ENCODE measurements at places on chromosomes 7 and 10.

DNA sequence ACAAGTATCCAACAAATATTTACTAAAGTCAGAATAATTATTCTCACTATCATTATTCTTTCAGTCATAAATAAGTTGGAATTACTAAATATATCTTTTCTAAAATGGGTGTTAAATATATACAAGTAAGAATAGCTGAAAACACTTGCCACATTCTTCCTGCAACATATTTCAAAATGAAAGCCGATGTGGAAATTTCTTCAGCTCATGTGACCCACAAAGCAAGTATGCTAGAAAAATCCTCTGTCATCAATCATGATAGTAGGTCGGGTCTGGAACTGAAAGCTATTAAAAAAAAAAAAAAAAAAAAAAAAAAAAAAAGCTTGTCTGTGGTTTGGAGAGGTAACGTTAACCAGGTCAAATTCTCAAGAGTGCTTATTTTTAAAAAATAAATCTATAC is 344.7 kb downstream of the NEBL start:
- no peak for DNase-seq

DNA sequence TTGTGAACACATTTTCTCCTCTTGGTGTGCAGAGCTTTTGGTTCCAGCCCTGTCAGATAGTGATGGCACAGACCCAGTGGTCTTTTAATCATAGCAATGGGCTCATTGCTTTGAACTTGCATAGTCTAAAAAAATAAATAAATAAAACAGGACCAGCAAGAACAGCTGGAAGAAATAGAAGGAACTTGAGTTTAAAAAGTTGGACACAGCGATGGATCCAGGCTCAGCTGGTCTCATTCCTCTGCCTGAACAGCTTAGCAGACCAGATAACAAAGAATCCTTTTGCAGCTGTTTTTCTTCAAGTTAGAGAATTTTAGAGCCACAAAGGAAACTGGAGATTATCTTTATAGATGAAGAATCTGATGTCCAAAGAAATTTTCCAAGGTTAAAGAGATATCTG is 1005.6 kb downstream of the LRMDA start:
- DNase-seq = no peak

GRCh38 chr10:80805343-80806020 is 267.8 kb downstream of the SH2D4B start:
- no peak for DNase-seq

DNA sequence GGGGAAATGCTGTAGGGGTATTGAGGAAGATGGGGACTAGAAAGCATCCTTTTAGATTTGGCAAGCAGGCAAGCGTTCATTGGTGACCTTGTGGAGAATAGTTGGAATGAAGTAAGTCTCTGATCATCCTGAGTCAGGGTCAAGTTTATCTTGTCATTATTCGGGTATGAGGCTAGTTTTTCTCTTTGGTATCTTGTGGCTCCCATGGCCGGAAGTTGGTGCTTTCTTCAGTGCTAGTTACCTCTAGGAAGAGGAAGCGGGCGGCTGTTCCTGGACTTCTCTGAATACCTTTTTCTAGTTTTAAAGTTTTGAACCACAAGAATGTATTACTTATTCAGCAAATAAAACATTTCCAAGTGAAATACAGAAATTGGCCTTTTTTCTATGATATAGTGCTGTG is 9.2 kb downstream of the CREM start:
- peak; percentile 42 for DNase-seq

DNA sequence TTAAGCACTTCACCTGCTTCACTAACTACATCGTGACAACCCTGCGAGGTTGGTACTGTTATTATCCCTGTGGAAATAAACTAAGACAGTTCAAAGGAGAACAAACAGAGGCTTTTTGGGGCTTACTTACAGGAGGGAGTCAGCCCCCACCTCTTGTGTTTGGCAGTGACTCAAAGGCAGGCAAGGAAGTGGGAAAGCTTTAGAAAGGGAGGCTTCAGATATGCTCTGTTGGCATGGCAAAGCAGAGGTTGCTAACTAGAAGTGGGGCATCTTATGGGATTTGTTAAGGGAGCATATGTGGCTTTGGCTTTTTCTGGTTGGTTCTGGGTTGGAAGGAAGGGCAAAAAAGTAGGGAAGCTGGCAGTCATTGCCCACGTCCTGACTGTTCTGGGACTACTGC is 84.8 kb upstream of the AOAH start:
- no peak for DNase-seq

DNA sequence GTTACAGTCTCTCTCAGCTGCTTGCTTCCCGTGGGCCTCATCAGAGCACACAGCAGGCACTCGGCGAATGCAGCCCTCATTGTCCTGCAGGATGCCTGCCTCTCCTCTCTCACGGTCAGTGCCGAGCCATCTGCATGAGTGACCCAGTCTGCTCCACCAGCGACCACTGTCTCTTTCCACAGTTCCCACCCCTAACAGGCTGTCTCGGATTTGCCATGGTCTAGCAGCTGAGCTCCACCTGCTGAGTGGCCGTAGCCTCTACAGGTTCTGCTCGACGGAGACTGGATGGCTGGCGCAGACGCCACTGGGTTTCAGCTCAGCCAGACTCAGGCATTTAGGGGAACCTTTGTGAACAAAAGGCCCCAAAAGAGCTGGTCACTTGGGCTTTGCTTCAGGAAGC is 209.4 kb upstream of the FOXK1 start:
- no peak for DNase-seq

DNA sequence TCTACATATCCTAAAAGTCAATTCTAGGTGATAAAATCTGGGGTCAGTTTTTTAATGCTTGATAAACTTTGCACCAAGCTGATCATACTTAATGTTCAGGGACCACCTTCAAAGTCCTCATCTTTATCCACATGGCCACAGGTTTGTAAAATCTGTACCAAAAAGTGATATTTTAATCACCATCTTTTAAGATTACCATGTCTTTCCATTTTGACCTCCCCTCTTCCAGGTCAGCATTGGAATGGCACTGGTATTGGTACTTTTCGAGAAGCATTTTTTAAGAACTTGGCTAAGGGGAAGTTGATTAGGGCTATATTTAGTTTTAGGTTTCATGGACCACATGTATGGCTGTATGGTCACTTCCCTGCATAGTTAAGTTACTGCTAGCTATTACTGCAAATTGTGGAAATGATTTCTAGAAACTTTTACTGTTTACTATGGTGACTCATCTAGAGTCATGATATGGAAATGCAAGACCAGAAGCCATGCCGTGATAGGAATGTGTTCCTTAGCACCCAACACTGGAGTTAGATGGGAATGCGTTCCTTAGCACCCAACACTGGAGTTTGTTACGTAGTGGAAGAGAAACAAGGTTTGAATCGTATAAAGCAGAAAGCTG is 50.8 kb upstream of the ABLIM1 start:
- no peak for DNase-seq

DNA sequence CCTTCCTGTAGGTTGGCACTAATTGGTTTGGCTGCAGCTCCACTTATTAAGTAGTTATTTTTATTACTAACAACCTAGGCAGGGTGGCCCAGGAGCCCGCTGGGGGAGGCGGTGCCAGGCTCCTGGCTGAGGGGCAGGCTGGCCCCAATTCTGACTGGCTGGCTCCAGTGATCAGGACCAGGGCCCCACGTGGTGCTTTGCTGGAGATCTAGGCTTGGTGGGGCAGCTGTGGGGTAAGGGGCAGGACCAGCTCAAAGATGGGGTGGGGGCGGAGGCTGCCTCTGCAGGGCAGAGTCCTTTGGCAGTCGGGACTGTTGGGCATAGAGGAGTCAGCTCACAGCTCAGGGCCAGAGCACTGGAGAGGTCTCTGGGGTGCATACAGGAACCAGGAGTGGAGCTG is 2.4 kb downstream of the ASL start:
- DNase-seq = no peak

DNA sequence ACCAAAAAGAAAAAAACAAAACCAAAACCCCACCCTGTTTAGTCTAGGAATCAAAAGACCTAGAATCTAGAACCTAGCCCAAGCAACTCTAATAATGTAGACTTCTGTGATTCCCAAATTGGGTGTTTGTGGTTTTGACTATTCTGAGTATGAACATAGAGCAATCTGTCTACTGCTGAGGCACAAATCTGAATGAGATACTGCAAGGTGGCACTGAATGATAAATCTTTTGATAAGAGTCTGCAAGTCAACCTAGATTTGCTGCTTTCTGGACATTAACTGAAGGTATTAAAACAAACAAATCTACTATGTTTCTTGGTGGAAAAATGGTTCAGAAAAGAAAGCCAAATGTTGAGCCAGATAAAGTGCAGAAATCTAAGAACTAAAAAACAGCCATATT is 50.6 kb downstream of the IRF5 start:
- no peak for DNase-seq

- DNase-seq = no peak
Observed at GRCh38 chr10:95485056-95485844, 75.9 kb downstream of the SORBS1 start.

DNA sequence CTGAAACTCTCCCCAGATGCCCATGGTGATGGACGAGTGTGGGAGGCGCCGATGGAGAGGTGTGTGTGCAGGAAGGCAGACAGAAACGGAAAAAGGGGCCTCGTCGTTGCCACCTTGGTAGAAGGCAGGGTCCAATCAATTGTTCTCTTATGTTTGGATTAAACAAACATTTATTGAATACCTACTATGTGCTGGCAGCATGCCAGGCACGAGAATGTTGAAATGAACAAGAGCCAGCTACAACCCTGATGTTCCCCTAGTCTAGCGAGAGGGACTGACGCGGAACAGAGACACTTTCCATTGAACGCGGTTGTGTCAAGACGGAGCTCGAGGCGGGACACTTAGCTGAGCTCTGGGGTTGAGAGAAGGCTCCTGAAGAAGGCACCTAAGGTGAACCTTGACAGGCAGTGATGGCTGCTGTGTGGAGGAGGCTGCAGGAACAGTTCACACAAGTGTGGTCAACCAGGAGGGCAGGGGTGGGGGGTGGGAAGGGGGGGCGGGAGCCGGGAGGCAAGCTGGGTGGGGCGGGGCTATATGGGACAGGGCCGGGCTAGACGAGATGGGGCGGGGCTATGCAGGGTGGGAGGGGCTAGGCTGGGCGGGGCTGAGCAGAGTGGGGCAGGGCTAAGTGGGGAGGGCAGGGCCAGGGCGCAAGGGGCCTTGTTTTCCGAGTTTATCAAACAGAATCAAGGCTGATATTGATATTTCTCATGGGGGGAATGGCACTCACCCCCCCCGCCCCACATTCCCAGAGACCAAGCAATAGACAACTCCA is 181.0 kb downstream of the GATA3 start:
- no peak for DNase-seq

GRCh38 chr7:111867348-111867931 is 305.1 kb upstream of the IMMP2L start:
- no peak for DNase-seq

DNA sequence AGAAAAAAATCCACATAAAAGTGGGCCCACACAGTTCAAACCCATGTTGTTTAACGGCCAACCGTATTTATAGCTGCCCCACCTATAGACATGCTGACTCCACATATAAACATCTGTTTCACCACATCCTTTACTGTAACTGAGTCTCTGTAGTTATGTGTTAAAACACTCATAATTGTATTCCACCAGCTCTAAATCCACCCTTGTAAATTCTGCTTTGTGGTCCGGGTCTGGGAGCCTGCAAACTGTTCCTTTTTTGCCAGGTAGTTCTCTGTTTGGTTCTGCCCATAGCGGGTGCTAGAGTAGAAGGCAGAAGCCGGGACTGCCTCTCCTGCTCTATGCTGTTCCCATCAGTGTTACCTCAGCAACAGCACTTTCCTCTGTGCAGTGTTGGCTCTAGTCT is 20.2 kb upstream of the FHIP2A start:
- peak; percentile 55 for DNase-seq

- no peak for DNase-seq
Observed at GRCh38 chr7:96993094-96993865, 12.1 kb upstream of the DLX6 start.

DNA sequence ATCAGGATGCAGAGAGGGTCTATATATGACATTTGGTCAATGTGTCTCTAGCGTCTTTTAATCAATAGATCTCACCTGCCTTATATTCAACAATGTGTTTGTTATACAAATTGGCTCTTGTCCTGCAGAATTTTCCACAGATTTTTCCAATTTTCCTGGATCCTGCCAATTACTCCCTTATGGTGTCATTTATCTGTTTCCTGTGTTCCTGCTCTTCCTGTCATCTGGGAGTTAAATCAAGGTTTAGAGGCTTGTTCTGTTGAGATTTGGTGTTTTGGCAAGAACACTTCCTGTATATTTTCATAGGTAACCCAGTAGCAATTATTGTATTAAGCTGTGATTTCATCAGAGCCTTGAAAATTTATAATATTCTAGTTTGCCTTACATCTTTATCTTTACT is 8.8 kb upstream of the C10orf71 start:
- DNase-seq = no peak

All from CD4-positive, alpha-beta T cell treated with Interleukin-10 for 1 hour (primary cell).